ENCODE measurements at places on chromosomes 2 and 18. TPM values are rescaled to one million over a fixed set of nuclear protein-coding genes. Genes with fewer than 3 reads are reported as not detected.

GRCh38 chr2:17539611-17540092 is 844 bp upstream of the VSNL1 start:
- peak; percentile 20 for DNase-seq

GRCh38 chr2:72581560-72582181 is 244.2 kb downstream of the EXOC6B start:
- DNase-seq: no peak

- DNase-seq: no peak
These were observed 235.2 kb downstream of the TPGS2 start for GRCh38 chr18:36593641-36594040.

DNA sequence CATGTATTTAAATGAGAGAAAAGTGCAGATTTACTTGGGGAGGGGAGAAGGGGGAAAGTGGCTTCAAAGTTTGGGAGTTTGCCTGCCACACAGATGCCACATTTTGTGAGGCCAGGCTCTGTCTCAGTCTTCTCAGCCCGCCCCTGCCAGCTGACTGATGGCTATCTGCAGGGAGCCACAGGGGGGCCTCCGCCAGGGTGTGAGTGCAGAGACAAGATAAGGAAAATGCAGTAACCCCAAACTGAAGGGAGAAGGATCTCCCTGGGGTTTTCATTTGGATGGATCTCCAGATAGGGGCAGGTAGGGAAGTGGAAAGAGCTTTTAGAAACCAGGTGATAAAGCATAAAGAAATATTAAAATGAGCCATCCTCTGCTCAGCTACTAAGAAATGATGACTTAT is 128.8 kb downstream of the ZNF521 start:
- DNase-seq: no peak

GRCh38 chr2:181430406-181431118 is 26.6 kb upstream of the ITGA4 start:
- DNase-seq: no peak

DNA sequence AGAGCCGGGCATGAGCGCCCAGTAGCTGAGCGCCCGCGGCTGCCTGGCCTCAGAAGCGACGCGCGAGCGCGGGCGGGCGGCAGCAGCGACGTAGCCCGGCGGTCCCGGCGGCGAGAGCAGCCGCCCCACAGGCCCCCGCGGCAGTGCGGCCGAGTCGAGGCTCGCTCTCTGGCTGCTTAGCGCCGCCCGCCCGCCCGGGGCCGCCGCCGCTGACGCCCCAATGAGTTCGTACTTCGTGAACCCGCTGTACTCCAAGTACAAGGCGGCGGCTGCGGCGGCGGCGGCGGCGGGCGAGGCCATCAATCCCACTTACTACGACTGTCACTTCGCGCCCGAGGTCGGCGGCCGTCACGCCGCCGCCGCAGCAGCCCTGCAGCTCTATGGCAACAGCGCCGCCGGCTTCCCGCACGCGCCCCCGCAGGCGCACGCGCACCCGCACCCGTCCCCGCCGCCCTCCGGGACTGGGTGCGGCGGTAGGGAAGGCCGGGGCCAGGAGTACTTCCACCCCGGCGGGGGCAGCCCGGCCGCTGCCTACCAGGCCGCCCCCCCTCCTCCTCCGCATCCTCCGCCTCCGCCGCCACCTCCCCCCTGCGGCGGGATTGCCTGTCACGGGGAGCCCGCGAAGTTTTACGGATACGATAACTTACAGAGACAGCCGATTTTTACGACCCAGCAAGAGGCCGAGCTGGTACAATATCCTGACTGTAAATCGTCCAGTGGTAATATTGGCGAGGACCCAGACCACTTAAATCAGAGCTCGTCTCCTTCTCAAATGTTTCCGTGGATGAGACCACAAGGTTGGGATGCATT is 847 bp downstream of the HOXD8 start:
- DNase-seq: no peak

DNA sequence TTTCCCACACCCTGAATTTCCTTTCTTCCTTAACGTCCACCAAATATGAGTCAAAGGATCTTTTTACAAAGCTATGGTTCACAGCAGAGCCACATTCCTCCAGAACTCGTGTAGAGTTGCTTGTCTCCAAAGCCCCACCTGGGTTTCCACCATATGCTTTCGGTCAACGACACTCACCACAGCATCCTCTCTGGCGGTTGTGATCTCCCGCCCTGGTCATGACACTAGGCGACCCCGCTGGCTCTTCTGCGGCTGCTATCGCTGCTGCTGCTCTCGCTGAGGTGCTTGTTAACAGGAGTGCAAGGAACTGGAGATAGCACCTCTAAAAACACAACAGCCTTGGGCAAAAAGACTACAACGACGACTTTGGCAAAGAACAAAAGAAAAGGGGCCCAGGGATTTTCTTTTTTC is 340 bp downstream of the SLC40A1 start:
- DNase-seq: peak; percentile 31

DNA sequence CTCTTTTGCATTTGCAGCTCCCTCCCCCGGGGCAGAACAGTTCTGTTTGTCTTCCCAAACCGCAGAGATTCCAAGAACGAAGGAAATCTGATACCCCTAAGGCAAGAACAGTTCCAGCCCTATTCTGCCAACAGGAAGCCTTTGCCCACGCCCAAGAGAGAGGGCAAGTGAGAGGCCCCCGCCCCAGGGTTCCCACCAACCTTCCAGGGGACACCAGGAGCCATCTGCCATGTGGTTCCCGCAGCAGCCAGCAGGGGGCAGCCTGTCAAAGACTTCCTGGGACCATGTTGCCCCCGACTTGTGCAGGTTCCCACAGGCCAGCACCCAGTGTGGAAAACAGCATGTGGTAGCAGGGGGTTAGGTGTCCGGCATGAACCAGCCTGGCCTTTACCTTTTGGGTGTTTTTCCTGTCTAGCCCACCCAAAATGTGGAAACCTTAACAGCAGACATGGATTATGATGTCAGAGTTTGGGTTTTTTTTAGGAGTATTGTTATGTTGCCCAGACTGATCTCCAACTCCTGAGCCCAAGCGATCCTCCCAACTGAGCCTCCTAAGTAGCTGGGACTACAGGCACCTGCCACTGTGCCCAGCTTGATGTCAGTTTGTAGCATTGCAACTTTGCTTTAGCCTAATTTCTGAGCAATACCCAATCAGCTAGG is 21.7 kb upstream of the EFHD1 start:
- DNase-seq: peak; percentile 69

DNA sequence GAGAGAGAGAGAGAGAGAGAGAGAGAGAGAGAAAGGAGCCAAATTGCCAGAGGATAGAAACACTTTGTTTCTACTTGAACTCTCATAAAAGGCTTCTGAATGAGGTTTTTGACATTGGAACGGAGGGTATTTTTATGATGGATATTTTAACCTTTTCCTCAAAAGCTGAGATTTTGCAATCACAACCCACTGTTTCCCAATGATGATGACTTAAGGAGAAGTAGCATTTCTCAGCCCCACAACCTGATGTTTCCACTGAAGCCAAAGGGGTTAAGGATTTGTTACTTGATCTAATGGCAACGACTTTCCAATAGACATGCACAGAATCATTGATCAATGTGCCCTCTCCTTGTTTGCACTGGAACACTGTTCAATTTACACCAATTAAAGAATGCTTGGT is 67.1 kb upstream of the POU3F3 start:
- no peak for DNase-seq

- no peak for DNase-seq
These were observed 43.7 kb downstream of the PTPN2 start for GRCh38 chr18:12840382-12840781.

- DNase-seq: no peak
These were observed 72.2 kb downstream of the ACVR1 start for GRCh38 chr2:157803952-157804351.

GRCh38 chr2:233980955-233981561 is 63.9 kb downstream of the TRPM8 start:
- DNase-seq: no peak

- DNase-seq: no peak
These were observed 62.8 kb upstream of the RBM44 start for GRCh38 chr2:237735798-237736197.

GRCh38 chr2:96580771-96581170 is 44.2 kb downstream of the ARID5A start:
- DNase-seq: no peak

- peak; percentile 54 for DNase-seq
These were observed 813 bp upstream of the MEIS1 start for GRCh38 chr2:66433945-66434678.

DNA sequence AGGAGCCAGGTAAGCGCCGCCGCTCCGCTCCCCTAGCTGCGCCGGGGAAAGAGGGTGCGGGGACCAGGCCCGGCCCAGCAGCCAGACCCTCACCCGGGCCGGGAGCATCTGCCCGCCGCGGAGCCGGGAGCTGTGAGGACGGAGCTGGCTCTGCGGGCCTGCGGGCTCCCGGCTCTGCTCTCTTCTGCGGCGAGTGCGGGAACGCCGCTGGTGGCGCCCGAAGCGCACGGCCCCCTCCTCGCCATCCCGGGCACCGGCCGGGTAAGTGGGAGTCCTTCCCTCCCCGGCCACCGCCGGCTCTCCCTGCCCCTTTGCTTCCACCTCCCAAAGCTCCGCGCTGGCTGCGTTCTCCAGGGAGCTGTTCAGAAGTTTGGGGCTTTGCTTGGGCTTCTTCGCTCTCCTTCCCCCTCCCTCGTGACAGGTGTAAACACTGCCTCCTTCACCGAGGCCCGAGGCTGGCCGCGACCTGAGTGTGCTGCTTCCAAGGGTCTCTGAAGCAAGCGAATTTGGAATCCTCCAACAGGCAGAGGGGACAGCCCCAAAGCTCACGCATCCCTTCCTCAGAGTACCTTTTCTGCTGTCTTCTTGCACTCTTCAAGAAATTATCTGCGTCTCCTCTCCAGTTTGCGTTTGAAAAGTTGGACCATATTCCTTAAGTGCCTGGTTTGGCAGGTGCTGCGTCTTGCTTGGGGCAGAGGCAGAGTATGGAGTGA is 632 bp downstream of the AFTPH start:
- DNase-seq: no peak

- no peak for DNase-seq
These were observed 5.7 kb upstream of the SNED1 start for GRCh38 chr2:240992572-240993291.

DNA sequence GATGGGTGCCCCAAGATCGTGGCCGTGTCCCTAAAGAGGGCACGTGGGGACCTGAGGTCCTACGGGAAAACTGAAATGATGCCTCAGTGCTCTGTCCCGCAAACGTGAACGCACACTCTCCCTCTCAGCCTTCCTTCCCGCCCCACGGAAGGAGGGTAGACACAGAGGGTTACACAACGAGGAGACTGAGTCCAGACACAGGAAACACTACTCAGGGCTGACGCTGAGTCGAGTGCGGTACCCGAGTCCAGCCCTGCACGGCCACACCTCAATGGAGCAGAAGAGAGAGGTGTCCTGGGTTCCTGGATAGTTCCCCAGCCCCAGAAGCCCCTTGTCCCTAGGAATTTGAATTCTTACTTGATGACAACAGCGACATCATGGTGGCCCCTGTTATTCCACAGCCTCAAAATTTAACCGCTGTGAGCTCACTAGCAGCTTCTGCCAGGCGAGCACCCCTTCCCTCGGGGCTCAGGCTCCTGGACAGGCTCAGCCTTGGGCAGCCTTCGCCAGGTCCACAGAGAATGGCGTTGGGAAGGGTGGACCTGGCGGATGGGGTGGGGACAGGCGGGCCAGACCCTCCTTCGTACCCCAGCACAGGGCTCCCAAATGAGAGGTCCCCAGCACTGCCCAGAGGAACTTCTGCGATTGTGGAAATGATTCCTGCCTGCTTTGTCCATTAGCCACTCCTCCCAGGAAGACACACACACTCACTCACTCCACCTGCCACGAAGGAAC is 980 bp upstream of the RNPEPL1 start:
- DNase-seq: peak; percentile 17

DNA sequence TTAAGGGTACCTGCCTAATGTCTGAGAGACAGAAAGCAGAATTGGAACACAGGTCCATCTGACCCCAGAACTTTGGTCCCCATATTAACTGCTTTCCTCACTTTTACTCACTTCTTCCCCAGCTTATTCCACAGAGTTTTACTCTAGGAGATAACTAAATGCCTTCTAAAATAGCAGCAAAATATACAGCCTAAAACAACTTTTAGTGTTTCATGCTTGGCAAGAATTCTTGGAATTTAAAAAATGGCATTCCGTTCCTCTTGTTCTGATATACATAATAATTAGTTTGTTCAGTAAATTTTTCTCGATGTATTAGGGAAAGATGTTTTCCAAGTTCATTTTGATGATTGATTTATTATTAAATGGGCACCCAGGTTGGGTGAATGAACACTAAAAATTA is 151.9 kb downstream of the FHOD3 start:
- DNase-seq: no peak

GRCh38 chr2:134301099-134301927 is 47.4 kb downstream of the MGAT5 start:
- no peak for DNase-seq

- no peak for DNase-seq
These were observed 13.1 kb upstream of the MYL12A start for GRCh38 chr18:3234457-3234856.

DNA sequence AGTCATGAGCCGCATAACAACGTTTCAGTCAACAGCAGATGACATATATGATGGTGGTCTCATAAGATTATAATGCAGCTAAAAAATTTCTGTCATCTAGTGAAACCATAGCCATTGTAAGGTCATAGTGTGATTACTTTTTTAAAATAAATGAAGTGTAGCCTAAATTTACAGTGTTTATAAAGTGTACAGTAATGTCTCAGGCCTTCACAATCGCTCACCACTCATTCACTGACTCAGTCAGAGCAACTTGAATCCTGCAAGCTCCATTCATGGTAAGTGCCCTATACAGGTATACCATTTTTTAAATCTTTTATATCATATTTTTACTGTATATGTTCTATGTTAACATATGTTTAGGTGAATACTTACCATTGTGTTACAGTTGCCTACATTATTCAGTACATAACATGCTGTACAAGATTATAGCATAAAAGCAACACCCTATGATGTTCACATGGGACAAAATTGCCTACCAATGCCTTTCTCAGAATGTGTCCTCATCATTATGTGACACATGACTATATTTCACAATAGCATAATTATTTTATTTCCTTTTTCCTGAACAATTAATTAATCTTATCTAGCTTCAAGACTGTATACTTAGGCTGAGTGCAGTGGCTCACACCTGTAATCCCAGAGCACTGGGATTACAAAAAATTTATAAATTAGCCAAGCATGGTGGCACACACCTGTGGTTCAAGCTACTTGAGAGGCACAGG is 1115.9 kb upstream of the ZEB2 start:
- DNase-seq: no peak

IL36G gene
- total RNA-seq: not detected

NEB gene
- total RNA-seq: 30.5 TPM

DNAH7 gene
- total RNA-seq: 0.11 TPM

KCTD1 gene
- 6.4 TPM for total RNA-seq

EFR3B gene
- total RNA-seq: 8.7 TPM

EPAS1 gene
- 205 TPM for total RNA-seq

CD8B2 gene
- total RNA-seq: not detected

ARHGEF33 gene
- total RNA-seq: 0.14 TPM

IGFBP5 gene
- 138 TPM for total RNA-seq

GALNT3 gene
- total RNA-seq: 0.08 TPM

KLHL30 gene
- total RNA-seq: 17.3 TPM

GPR75 gene
- 0.82 TPM for total RNA-seq

All from left ventricle myocardium inferior (tissue), 1 donor.